ENCODE measurements at places on chromosomes 11 and 22.

GRCh38 chr11:75073459-75074190, 23.1 kb downstream of the OR2AT4 start:
- no peak for DNase-seq

GRCh38 chr11:85115798-85116197, 511.3 kb downstream of the DLG2 start:
- no peak for DNase-seq

GRCh38 chr11:78325274-78325781, 92.3 kb downstream of the GAB2 start:
- no peak for DNase-seq

DNA sequence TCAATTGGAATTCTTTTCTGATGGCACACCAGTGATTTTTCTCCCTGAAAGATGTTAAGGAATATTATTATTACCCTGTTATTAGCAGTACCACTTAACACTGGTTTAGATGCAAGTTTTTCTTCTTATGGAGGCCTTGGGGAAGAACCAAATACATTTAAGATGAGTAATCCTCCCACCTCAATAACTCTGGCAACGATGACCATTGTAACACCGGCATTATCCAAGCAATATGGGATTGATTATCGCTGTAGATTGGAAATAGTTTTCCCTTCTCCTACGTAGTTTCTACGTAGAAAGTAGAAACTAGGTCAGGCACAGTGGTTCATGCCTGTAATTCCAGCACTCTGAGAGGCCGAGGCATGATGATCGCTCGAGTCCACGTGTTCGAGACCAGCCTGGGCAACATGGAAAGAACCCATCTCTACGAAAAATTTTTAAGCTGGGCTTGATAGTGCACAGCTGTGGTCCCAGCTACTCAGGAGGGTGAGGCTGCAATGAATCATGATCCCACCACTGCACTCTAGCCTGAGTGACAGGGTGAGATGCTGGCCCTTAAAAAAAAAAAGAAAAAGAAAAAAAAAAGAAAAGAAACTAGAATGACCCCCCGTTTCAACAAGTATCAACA, 45.5 kb downstream of the PACSIN2 start:
- no peak for DNase-seq

- no peak for DNase-seq
Measured at GRCh38 chr22:50674606-50675552, 2.3 kb downstream of the SHANK3 start.
